WTC11 (cell line): ENCODE measurements at places on chromosomes 3 and 15.

DNA sequence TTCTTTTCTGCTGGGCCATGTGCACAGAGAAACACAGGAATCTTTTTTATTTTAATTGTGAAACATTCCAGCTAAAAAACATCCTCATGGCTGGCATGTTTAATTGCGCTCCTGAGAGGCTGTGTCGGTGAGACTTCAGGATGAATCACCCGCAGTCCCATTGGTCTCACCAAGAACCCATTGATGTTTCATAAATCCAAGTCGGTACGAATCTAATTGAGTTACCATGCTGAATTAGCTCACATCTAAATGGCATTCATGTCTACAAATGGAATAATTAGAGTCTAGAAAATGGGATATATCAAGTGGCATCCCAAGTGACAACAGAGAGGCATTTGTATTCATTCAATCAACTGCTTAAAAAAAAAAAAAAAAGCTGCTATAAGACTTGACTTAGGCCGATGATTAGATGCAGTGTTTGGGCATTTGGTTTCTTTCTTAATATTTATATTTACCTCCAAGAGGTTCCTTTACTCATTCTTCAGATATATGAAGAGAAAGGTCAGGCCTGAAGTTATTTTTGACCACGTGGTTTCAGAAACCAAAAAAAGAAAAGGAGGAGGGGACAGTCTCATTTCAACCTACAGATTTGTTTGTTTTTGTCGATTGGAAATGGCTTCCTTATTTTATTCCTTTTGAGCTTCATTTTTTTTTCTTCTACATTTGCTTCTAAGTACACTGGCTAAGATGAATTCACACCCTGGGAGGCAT lies 79.1 kb upstream of the FOXB1 start:
- DNase-seq: no peak

DNA sequence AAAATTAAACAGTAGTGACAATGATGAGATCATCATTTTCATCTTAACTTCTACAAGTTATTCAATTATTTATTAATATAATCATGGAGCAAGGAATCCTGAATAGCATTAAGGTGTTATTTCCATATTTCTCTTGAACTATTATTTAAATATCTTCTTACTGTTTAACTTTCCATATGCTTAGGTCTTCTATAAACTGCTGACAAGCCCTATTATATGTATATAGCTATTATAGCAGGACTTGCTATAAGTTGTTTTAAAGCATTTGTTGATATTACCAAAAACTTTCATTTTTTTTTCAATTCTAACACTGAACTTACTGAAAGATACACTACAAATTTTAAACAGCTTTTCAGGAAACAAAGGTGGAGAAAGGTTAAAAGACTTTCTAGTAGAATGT lies 76.7 kb downstream of the PLD1 start:
- no peak for DNase-seq

DNA sequence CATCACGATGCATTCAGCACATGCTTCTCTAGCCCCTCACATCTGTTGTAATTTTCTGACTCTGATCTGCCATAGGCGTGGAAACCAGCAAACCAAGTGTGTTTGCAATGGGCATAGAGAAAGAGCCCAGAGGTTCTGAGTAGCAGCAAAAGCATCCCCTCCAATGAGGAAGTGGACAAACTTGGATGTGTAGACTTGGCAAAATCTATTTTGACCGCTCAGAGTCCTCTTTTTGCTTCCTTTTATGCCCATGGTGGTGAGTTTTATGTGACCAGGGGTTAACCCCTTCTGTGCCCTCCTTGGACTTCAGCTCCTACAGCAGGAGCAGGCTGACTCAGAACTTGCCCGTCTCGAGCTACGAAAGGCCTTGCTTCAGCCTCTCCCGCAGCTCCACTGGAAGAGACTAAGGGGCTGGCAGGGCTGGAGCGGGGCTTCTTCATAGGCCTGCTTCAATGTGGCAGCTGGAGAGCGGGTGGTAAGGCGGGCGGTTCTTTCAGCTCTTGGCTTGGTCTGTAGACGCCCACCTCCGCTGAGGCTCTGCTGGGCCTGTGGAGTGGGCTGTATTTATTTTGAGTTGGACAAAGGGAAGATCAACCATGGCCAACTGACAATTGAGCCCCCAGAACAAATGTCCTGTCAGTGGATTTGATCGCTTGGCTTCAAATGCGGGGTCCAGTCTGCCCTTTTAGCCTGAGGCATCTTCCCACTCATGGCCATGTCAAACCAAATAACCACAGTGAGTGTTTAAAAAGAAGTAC lies 6.5 kb upstream of the ETV5 start:
- no peak for DNase-seq

- DNase-seq: no peak
Observed at GRCh38 chr3:882533-882932, 210.3 kb upstream of the CNTN6 start.

- no peak for DNase-seq
Observed at GRCh38 chr3:123817413-123817812, 66.7 kb downstream of the MYLK start.
